ENCODE measurements at places on chromosomes 2 and 18. TPM values are rescaled to one million over a fixed set of nuclear protein-coding genes. Genes with fewer than 3 reads are reported as not detected.

Gene ZAP70
- 0.55 TPM for total RNA-seq

Gene FSIP2
- 0.05 TPM for total RNA-seq

Gene RPL37A
- total RNA-seq: 1,816 TPM

Gene ARL4C
- 2.7 TPM for total RNA-seq

Gene ITPRIPL1
- total RNA-seq: 0.47 TPM

Gene TMSB10
- total RNA-seq: 400 TPM

Gene UGT1A9
- not detected for total RNA-seq

Gene BCL11A
- total RNA-seq: 27.1 TPM

Gene METAP1D
- total RNA-seq: 6.7 TPM

Gene DPP10
- total RNA-seq: 0.16 TPM

Gene UBE2F
- total RNA-seq: 63.5 TPM

Gene TRIM43
- total RNA-seq: not detected

Gene SIX2
- total RNA-seq: 0.91 TPM

Gene LONRF2
- 19.0 TPM for total RNA-seq

Gene TNS1
- total RNA-seq: 828 TPM

Gene C2orf74
- total RNA-seq: 33.7 TPM

Gene PSMA8
- not detected for total RNA-seq

Gene KRCC1
- total RNA-seq: 21.2 TPM

Gene UPP2
- total RNA-seq: not detected

Gene ABCB11
- total RNA-seq: 0.05 TPM

Gene RAB17
- 4.5 TPM for total RNA-seq

Gene MARCHF7
- 75.1 TPM for total RNA-seq

Gene PRKAG3
- total RNA-seq: 0.14 TPM

Gene HOXD10
- not detected for total RNA-seq

Gene IL18RAP
- total RNA-seq: 0.30 TPM

Gene HS1BP3
- total RNA-seq: 16.6 TPM

All from left ventricle myocardium inferior (tissue), 1 donor.